ENCODE measurements at places on chromosomes 7 and 10.

DNA sequence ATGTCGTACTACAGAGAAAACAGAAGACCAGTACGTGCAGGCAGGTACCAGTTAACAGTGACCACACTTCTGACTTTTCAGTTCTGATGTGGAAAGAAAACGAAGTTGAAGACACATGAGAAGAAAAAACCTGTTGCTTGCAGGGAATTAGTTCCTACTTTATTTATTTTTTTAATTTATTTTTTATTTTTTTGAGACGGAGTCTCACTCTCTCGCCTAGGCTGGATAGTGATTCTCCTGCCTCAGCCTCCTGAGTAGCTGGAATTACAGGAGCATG is 73.8 kb upstream of the ATP6V0A4 start:
- H3K4me1 ChIP-seq: no peaks in the 10 kb centered on the region
- no peak overlapping the region for H3K4me3 ChIP-seq
- H3K27ac ChIP-seq: no peak overlapping the region
- H3K27me3 ChIP-seq: no peaks in the 10 kb centered on the region
- H3K36me3 ChIP-seq: no peaks in the 10 kb centered on the region
- DNase-seq: no peak

- H3K27ac ChIP-seq: no peak overlapping the region
- no peaks in the 10 kb centered on the region for H3K27me3 ChIP-seq
- DNase-seq: no peak
- no peaks in the 10 kb centered on the region for H3K36me3 ChIP-seq
- no peaks in the 10 kb centered on the region for H3K4me1 ChIP-seq
- no peak overlapping the region for H3K4me3 ChIP-seq
Observed at GRCh38 chr7:31640381-31640780, 46.6 kb upstream of the PPP1R17 start.

DNA sequence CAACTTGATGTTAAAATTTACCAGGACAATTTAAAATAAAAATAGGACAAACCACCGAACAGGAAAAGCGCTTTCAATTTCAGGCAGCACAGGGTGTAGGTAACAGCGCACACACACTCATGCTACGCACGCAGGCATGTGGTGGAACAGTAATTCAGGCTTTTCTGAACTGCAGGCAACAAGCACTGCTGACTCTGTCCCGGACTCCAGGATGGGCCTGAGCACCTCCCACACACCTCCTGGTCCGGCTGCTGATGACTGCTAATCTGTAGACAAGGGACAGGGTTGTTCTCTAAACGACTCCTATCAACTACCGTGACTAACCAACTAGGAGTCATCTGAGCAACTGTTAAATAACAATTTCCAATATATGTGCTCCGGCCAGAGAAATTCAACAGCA is 192.6 kb upstream of the FRMD4A start:
- H3K27me3 ChIP-seq: no peaks in the 10 kb centered on the region
- H3K27ac ChIP-seq: peak overlapping the region; percentile 28
- no peak overlapping the region for H3K4me3 ChIP-seq
- peaks cover 27% of the 10 kb centered on the region for H3K4me1 ChIP-seq
- H3K36me3 ChIP-seq: peaks cover 25% of the 10 kb centered on the region

GRCh38 chr10:13376297-13376696 is 28.2 kb upstream of the SEPHS1 start:
- no peak overlapping the region for H3K27ac ChIP-seq
- H3K4me3 ChIP-seq: no peak overlapping the region
- H3K36me3 ChIP-seq: no peaks in the 10 kb centered on the region
- no peak for DNase-seq
- peaks cover 5% of the 10 kb centered on the region for H3K27me3 ChIP-seq
- no peaks in the 10 kb centered on the region for H3K4me1 ChIP-seq

- no peaks in the 10 kb centered on the region for H3K36me3 ChIP-seq
- DNase-seq: no peak
- no peak overlapping the region for H3K4me3 ChIP-seq
- no peaks in the 10 kb centered on the region for H3K27me3 ChIP-seq
- peaks cover 4% of the 10 kb centered on the region for H3K4me1 ChIP-seq
- H3K27ac ChIP-seq: no peak overlapping the region
Observed at GRCh38 chr7:106047184-106047583, 64.9 kb downstream of the SYPL1 start.

DNA sequence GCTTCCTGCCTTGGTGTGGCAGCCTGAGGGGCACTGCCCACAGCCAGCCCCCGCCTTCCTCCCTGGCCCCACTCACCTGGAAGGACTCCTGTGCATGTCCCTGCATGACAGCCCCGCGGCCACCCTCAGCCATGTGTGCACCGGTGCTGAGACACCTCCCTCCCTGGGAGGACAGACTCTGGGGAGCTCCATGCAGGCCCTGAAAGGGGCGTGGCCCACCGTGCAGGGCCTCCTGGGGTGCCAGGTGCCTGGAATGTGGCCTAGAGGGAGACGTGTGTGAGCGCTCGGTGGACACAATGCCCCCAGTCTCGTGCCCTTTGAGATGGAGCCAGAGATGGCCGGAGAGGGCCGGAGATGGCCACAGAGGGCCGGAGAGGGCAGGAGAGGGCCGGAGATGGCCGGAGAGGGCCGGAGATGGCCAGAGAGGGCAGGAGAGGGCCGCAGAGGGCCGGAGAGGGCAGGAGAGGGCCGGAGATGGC is 59.1 kb upstream of the PPP2R2D start:
- H3K4me3 ChIP-seq: no peak overlapping the region
- H3K27ac ChIP-seq: no peak overlapping the region
- H3K27me3 ChIP-seq: no peaks in the 10 kb centered on the region
- DNase-seq: no peak

- peak overlapping the region; percentile 60 for H3K4me3 ChIP-seq
- H3K27me3 ChIP-seq: peaks cover 36% of the 10 kb centered on the region
- no peaks in the 10 kb centered on the region for H3K4me1 ChIP-seq
- H3K36me3 ChIP-seq: no peaks in the 10 kb centered on the region
- no peak for DNase-seq
- peak overlapping the region; percentile 90 for H3K27ac ChIP-seq
Observed at GRCh38 chr7:79453266-79453557, 255 bp downstream of the MAGI2 start.
